ENCODE measurements at places on chromosomes 3 and 15.

- DNase-seq = no peak
Measured at GRCh38 chr3:64680334-64680733, 7.5 kb downstream of the ADAMTS9 start.

DNA sequence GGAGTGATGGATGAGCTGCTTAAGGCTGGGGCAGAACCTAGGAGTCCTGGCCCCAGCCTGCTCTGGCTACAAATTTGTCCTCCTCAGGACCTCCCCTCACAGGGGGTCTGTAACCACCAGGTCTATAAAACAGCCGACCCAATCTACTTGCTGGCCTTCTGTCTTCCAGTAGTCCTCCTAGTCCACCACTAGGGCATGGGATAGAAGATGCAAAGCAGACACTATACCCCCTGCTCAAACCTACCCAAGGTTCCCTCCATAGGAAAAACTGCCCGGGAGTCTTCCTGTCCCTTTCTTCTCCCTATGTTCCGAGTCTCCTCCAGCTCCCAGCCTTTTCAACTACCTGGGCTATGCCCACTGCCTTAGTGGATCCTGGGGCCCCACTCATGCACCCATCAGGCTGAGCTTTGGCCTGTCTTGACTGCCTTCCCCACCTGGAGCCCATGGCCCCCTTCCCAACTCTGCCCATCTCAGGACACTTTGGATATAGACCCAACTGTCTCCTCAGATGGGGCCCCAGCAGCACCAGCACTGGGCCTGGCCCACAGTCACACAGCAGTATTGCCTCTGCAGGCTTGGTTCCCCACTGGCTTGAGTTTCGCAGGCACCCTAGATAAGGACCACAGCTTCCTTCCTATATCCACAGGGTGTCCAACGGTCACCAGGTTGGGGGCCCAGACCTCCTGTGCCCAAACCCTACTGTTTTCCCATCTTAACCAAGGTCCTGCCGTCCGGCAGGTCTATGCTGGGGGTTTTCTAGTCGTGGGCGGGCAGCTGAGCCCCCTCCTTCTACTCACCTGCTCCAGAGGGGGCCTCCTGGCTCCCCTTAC lies 1.1 kb downstream of the HYAL3 start:
- no peak for DNase-seq

DNA sequence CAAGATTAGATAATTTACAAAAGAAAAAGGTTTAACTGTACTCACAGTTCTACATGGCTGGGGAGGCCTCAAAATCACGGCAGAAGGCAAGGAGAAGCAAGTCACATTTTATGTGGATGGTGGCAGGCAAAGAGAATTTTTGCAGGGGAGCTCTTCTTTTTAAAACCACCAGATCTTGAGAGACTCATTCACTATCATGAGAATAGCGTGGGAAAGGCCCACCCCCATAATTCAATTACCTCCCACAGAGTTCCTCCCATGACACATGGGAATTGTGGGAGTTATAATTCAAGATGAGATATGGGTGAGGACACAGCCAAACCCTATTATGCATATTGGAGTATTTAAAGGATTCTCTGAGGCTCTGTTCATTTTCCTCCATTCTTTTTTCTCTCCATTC lies 138.7 kb upstream of the CADM2 start:
- DNase-seq = no peak

GRCh38 chr15:68687136-68687735 lies 108.4 kb downstream of the CORO2B start:
- no peak for DNase-seq

GRCh38 chr15:71577071-71577470 lies 233.3 kb upstream of the NR2E3 start:
- DNase-seq = no peak

DNA sequence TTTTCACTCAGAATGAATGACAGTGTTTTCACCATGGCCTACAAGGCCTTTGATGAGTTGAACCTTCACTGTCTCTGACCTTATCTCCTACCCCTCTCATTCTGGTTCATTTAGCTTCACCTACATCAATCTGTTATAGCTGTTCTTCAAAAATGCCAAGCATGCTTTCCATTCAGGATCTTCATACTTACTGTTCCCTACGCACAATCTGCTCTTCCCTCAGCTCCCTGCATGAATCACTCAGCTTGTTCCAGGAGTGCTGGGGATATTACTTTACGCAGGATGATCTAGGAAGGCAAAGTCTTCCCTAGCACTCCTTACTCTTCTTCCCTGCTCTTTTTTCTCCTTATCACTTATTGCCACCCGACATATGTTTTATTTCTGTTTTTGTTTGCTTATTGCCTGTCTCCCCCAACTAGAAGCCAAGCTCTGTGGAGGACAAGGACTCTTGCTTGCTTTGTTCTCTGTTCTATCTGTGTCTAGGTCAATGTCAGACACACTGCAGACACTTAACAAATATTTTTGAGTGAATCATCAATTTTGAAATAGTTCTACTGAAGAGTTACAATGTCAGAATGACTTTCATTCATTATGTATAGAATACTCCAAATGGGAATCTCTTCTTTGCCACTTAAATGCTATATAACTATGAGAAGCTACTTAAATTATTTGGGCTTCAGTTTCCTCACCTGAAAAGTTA lies 238.3 kb upstream of the FEZF2 start:
- no peak for DNase-seq

DNA sequence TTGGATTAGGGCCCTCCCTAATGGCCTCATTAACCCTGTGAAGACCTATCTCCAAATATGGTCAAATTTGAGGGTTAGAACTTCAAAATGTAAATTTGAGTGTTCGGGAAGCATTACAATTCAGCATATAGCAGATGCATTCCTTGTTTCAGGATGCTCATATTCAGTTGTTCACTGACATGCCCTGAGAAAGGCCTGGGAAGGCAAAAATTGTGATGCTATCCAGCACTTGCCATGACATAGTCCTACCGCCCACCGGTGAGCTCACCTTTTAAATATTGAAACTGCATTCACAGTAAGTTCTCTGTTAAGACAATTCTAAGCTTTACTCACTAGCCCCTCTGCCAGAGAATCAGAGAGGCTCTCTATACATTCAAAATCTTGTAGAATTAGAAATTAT lies 300.3 kb upstream of the CCDC54 start:
- DNase-seq = no peak

- no peak for DNase-seq
Measured at GRCh38 chr3:183933160-183933559, 48.5 kb upstream of the PARL start.

DNA sequence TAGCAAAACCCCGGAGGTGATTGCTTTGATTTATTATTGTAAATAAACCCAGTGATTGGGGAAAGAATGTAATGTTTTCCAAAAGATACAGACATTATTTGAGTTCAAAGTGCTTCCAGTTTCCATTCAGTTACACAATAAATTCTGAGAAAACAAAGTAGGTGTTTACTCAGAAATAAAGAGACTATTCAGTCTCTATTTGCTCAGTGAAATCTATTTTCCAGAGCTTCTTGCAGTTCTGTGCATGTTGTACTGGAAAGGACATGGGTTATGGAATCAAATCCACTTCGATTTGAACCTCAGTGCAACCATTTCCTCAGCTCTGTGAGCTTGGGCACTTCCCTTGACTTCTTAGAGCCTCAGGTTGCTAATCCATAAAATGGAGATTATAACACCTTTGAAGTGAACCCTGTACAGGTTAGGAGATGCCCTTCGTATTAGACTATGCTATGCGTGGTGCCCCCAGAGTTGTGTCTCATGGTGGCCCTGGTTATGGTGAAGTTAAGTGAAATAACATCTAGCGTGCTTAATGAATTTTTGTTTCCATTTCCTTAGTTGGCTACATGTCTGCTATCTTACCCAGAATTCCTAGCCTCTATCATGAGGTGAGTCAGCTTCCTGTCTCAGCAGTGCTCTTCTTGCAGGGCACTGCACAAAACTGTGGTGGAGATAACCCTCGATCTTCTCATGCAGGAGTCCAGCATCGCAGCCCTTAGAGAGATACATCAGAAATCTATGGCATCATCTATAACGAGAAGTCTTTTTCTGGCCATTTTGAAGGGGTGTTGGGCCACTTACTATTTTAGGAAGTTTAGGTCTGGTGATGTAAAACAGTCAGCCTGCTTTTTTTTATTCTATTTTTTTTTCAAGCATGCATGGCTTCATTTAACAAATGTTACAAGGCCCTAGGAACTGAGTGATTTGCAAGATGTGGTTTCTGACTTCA lies 97.7 kb downstream of the RPL39L start:
- no peak for DNase-seq

DNA sequence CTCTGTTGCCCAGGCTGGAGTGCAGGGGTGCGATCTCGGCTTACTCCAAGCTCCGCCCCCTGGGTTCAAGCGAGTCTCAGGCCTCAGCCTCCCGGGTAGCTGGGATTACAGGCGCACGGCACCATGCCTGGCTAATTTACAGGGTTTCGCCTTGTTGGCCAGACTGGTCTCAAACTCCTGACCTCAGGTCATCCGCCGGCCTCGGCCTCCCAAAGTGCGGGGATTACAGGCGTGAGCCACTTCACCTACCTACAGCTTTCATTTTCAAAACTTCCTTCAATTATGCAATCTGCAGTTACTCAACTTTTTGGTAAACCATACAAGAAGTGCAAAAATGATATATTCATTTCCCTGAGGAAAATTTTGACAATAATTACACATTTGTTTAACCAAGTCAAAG lies 14.0 kb downstream of the NANOGP8 start:
- DNase-seq = no peak

DNA sequence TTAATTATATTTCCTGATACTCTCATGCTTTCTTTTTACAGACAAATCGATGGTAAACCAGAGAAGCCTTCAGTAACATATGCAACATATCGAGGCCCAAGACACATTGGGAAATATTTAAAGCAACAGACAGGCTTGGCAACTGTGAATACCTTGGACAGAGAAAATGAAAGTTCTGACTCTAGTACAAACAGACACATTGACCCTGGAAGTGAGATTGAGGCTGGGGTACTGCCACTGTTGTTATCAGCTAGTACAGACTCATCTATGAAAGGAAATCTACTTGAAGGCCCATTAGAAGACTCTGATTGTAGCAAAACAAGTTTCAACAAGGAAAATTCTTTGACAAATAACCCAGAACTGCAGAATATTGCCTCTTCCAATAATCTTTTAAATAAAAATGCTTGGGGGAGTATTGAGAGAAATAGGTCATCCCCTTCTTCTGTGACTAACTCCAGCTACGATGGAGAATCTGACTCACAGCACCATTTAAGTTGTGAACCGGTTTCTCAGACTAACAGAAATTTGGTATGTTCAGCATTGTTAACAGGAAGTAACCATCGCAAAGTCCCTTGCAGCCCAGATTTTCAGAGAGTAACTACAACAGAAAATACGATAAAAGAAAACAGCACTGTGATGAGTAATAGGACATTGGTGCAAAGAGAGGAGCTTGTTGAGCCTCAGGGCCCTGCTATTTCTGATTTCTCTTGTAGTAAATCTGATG lies 50.2 kb downstream of the CRYBG3 start:
- DNase-seq = peak; percentile 84

DNA sequence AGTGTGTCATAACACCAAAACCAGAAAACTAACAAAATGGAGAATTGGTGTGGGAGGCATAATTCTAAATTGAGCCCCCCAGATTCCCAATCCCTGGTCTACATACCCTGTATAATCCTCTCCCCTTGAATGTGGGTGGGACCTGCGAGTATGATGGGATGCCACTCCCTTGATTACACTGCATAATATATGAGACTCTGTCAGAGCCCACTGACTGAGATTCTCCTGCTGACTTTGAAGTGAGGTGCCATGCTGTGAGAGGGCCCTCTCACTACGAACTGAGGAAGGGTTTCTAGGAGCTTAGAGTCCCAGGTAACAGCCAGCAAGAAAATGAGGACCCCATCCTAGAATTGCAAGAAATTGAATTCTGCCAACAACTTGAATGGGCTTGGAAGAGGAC lies 49.5 kb downstream of the GPR176 start:
- no peak for DNase-seq

- DNase-seq = no peak
Measured at GRCh38 chr3:20307383-20307782, 121.4 kb upstream of the SGO1 start.

DNA sequence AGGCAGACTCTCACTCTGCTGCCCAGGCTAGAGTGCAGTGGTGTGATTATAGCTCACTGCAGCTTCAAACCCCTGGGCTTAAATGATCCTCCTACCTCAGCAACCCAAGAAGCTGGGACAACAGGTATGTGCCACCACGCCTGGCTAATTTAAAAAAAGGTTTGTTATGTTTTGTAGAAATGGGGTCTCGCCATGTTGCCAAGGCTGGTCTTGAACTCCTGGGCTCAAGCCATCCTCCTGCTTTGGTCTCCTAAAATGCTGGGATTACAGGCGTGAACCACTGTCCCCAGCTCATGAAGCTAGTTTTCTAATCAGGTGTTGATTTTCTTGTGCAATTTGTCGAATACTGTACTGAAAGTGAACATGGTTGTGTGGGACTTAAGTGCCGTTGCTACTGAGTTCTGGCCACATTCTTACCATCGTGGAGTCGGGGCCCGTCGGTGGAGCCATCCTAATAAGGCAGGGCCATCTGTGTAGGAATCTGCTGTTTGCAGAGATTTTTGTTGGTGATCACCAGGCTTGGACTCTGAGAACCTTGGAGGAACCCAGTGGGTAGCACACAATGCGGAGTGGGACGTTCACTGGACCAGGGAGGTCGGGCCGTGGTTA lies 193.2 kb downstream of the GOLGA6L6 start:
- no peak for DNase-seq

GRCh38 chr3:150751781-150752263 lies 11.1 kb downstream of the SIAH2 start:
- no peak for DNase-seq

- DNase-seq = no peak
Measured at GRCh38 chr15:70450142-70450443, 313.3 kb downstream of the UACA start.

DNA sequence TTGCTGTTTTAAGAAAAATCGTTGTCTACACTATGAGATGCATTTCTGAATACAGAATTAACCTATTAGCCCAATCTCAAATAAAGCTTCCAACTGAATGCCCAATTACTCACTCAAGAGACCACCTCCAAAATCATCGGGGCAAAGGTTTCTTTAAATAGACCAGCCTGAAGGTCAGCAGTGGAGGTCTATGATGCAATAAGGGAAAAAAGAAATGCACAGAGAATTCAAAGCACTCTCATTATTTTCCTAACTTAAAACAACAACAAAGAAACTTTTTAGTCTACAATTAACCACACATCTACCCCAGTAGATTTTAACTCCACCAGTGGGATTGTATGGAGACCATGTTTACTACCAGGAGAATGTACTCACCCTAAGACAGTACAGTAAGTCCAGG lies 657.7 kb upstream of the CCDC54 start:
- DNase-seq = no peak

- no peak for DNase-seq
Measured at GRCh38 chr3:120461416-120461815, 10.6 kb upstream of the FSTL1 start.

DNA sequence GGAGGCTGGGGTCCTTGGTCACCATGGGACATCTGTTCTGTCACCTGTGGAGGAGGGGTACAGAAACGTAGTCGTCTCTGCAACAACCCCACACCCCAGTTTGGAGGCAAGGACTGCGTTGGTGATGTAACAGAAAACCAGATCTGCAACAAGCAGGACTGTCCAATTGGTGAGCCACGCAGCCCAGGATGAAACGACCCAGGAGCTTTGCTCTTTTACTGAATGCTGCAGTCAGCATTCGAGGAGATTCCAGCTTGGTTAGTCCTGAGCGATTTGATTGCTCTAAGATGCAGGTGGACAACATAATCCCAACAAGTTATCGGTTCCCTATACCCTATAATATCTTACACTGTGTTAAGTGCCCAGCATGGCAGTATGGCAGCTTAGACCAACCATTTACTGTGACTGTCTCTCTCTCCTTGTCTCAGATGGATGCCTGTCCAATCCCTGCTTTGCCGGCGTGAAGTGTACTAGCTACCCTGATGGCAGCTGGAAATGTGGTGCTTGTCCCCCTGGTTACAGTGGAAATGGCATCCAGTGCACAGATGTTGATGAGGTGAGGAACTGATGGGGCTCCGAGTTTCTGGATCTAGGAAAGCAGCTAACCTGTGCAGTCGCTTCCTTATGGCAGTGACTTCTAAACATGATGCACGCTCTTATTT lies 7.8 kb downstream of the THBS1 start:
- no peak for DNase-seq

Measured in HFF-Myc (cell line).